ENCODE measurements at places on chromosomes 12 and 14. TPM values are rescaled to one million over a fixed set of nuclear protein-coding genes. Genes with fewer than 3 reads are reported as not detected.

DNA sequence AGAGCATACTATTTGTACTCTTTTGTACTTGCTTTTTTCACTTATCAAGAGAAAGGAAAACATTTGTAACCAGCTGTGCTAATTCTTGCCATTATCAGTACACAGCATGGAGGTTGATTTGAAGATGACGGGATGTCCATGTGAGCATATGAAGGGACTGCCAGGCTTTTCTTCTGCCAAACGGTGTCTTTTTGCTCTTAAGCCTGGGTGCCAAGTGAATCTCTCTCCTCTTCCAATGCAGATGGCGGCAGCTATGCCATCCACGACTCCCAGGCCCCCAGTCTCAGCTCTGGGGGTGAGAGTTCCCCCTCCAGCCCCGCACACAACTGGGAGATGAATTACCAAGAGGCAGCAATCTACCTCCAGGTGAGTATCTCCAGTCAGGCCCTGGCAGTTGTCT, 38.9 kb downstream of the TPCN1 start:
- no peak overlapping the region for H3K4me3 ChIP-seq
- H3K4me1 ChIP-seq = peaks cover 27% of the 10 kb centered on the region

DNA sequence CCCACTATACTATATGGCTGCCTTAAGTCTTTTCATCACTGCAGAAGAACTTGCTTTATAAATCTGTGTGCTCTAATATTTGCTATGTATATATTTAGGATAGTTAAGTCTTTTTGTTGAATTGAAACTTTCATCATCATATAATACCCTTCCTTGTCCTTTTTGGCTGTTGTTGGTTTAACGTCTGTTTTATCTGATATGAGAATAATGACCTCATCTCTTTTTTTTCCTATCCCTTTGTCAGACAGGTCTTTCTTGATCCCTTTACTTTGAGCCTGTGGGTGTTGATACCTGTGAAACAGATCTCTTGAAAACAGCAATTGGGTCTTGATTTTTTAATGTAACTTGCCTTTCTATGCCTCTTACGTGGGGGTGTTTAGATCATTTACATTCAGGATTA, 316.3 kb downstream of the TMTC2 start:
- DNase-seq = no peak
- H3K36me3 ChIP-seq = no peaks in the 10 kb centered on the region
- no peak overlapping the region for H3K27ac ChIP-seq
- no peaks in the 10 kb centered on the region for H3K4me1 ChIP-seq

The RNASE4 gene
- total RNA-seq = 23.0 TPM

DNA sequence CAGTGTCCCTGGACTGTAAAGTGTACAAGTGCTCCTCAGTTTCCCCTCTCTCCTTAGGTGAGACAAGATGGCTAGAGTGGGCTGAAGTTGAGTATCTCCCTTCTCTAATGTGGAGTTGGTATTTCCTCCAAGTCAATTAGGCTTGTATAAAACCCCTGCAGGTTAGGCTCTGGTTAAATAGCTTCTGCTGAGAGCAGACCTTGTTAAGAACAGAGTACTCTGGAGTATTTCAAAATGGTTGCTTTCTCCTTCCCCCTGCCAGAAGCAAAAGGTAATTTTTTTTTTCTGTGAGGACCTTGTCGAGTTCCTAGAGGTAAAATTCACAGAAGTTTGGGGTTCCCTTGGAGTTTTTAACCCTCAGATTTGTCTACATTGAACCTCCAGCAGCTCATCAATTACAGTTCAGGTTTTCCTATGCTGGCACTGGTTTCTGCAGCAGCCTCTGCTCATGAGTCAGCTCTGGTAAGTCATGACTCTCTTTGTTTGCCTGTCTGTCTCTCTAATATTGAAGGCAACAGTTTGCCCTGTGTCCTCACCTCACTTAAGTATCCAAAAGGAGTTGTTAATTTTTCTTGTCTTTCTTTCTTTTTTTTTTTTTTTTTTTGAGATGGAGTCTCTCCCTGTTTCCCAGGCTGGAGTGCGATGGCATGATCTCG, 27.8 kb upstream of the GLIPR1 start:
- H3K27ac ChIP-seq = no peak overlapping the region
- H3K36me3 ChIP-seq = no peaks in the 10 kb centered on the region
- no peak overlapping the region for H3K4me3 ChIP-seq
- DNase-seq = no peak
- no peaks in the 10 kb centered on the region for H3K27me3 ChIP-seq

- H3K27me3 ChIP-seq = no peaks in the 10 kb centered on the region
- H3K4me3 ChIP-seq = peak overlapping the region; percentile 18
- H3K4me1 ChIP-seq = peaks cover 10% of the 10 kb centered on the region
- H3K36me3 ChIP-seq = no peaks in the 10 kb centered on the region
- H3K27ac ChIP-seq = no peak overlapping the region
- DNase-seq = no peak
Observed at GRCh38 chr12:41930866-41931437, 213.7 kb downstream of the GXYLT1 start.
